Hematopoietic multipotent progenitor cell treated with erythropoietin and hydrocortisone succinate and interleukin-3 and kit ligand, for 15 days (in vitro differentiated cells): ENCODE measurements at places on chromosomes 12 and 14.

DNA sequence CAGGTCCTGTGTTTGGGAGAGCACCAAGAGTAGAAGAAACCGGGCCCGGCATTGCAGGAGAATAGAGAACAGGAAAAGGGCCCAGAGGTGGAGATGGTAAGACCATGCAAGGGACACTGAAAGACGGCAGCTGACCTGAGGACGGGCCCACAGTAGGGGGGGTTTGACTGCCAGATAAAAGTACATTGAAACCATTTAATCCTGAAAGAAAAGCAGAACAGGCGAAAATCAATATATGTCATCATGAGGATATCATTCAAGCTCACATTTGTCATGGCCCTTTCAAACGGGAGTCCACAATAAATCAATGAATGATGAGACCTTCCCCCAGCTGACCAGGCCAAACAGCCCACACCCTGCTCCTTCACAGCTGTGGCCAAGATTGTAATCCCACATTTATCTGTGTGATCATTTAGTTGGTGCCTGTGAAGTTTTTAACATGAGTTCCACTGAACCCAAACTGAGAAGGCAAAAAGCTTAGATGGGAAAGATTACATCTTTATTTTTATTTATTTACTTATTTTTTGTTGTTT lies 39.5 kb downstream of the E2F7 start:
- DNase-seq, result no peak

- DNase-seq, result peak; percentile 66
Observed at GRCh38 chr12:124884587-124885438, 21.1 kb upstream of the SCARB1 start.

DNA sequence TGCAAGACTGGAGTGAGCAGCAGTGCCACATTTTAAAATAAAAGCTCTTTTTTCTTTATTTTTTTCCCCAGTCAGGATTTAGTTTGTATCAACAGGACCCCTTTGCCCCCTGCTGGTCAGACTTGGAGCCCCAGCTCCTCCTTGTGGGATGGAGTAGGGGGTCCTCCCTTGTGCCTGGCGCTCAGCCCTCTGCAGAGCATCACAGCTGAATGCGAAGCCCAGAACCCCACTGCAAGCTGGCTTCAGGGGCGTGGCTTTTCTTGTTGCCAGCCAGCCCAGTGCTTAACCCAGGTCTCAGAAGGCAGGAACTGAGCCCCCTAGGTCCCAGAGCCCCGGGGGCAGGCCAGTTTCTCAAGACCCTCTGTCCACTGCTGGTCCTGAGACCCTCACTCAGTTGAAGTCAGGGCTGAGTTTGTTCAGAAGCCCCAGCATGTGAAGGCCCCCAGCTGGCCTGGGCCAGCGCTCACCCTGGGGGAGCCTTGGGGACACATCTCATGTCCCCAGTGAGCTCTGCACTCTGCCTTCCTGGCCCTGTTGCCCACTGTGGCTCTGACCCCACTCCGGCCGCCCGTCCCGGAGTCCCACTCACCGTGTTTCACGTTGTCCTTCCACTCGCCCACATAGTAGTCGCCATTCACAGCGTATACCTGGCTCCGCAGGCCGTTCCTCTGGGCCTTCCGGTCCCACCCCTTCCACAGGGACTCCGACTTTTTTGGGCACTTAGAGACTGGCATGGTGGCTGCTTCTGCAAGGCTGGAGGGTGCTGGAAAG lies 519 bp downstream of the MORN3 start:
- no peak for DNase-seq

- no peak for DNase-seq
Observed at GRCh38 chr14:69543341-69544115, 31.1 kb downstream of the CCDC177 start.

- DNase-seq, result no peak
Observed at GRCh38 chr12:123916729-123917128, 55.9 kb downstream of the CCDC92 start.

GRCh38 chr12:99658671-99659349 lies 11.3 kb downstream of the GARIN6 start:
- no peak for DNase-seq

DNA sequence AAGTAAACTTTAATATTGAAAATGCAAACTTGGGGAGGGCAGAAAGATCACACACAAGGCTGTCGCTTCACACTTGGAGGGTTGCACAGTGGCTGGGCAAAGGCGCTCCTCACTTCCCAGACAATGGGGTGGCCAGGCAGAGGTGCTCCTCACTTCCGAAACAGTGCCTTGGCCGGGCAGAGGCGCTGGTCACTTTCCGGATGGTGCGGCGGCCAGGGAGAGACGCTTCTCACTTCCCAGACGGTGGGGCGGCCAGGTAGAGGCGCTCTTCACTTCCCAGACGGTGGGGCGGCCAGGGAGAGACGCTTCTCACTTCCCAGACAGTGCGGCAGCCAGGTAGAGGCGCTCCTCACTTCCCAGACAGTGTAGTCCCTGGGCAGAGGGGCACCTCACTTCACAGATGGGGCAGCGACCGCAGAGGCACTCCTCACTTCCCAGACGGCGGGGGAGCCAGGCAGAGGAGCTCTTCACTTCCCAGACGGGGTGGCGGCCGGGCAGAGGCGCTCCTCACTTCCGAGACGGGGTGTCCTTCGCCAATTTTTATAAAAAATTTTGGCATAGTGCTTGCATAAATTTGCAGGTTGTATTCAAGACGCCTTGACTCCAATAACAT lies 140.8 kb upstream of the PZP start:
- no peak for DNase-seq

DNA sequence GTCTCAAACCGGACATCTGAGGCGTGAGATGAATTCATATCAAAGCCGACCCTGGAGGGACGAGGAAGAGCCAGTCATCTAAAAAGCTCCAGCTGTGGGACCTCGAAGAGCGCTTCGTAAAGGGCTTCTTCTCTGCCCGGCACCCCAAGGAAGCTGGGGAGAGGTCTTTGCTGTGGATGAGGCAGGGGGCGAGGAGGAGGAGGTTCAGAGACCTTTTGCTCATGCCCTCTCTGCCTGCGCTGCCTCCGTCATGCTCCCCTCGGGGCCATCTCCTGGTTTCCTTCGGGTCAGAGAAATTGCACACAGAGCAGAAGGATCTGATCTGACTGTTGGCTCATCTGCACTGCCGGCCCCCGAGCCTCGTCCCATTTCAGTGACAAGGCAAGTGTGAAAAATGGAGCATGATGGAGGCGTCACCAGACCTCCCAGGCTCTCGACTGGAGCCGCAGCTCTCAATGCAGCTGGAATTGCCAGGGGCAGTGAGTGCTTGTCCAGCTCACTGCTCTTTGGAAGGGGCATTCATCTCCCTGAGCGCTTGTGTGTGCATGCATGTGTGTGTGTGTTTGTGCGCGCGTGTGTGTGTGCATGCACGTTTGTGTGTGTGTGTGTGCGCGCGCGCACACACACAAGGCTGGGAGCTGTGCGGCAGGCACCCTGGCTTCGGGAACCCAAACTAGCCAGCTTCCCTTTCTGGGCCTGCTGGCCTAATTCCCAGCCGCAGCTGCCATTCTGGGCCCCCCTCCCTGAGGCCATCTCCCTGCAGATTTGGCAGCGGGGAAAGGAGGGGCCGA lies 9.2 kb downstream of the CABP1 start:
- DNase-seq, result no peak

DNA sequence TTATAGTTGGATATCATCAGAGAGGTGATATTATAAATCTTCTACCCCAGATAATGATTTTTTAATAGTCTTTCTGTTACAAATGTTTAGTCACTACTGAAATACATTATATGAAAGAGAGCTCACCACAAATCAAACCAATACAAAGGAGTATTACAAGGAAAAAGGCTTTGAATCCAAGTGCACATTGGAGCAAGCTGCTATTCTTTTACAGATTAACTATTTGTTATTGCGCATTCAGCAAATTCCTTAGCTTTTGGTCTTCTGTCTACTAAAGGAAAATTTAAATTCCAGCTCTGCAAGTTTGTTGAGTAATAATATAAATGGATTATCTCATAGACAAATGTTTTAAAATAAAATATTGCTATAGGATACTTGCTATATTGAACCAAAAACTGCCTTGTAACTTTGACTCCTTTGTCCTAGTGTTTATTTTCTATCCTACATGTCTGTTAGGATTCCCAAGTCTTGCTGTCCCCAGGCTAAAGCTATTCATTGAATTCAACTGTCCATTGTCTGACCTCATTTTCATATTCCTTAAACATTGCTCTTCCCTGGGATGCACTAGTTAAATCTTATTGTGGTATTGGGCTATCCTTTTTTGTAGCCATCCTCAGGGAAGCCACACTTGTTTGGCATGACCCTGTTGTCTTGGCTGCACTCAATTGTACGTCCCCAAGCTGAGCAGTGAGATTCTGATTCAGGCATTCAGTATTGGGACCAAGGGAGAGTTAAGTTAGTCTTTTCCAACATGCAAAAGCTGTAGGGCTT lies 41.5 kb downstream of the PDE3A start:
- DNase-seq, result no peak

DNA sequence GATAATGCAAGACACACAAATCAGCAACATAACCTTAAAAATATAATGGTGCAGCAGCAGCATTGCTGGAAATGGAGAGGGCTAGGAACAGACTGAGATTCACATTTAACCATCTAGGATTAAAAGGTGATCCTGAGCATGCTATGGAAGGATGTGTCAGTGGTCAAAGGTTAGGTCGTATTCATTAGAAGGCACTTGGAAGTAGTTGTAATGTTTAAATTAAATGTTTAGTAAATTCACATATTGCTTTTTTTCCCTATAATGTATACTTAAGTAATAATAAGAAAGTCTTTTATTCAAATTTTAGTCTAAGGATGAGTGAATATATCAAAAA lies 368.6 kb upstream of the PDE3A start:
- DNase-seq, result no peak

DNA sequence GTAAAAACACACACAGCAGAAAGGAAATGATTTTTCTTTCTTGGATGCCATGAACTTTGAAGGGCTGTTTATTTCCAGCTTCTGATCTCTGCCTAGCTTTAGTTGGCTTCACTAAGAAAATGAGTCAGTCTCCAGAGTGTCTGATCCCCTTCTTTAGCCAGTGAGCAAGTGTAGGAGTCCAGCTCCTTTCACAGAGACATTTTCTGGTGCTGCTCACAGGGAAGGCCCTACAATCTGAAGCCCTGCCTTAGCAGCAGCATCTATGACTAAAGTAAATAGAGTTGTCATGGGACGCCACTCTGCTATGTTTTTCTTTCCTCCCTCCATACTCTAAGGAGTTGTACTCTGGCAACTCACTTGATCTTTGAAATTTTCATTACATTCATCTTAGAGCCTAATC lies 103.5 kb downstream of the RPAP3 start:
- no peak for DNase-seq

- DNase-seq, result no peak
Observed at GRCh38 chr14:22821193-22822015, 6.2 kb upstream of the SLC7A7 start.

DNA sequence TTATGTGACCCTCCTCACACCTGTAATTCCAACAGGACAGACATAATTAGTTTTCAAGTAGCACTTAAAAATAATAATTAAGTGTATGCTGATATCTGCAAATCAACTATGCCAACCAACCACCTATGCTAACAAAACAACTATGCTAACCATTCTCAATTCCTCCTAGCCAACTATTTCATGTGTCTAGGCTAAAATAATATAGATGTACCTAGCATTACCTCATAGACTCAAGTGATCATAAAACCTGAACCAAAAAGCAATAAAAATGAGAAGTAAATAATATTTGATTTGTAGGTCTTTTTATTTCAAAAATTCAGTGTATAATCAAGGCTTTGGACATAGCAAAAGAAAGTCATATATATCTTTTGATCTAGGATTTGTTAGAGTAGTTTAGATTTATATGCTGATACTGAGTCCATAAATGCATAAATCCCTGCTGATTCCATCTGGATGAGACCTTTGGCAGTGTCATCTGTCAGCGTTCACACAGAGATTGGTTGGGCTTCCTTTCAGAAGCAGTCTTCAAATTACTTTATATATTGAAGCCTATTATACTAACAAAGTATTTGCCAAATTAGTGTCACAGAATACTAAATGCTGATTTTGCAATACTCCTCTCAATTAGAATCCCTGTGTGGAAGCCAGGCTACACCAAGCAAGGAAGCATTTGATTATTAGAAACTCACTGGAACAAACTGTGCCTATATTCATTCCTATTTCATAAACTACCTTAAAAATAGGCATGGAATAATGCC lies 101.4 kb upstream of the PPM1H start:
- no peak for DNase-seq

DNA sequence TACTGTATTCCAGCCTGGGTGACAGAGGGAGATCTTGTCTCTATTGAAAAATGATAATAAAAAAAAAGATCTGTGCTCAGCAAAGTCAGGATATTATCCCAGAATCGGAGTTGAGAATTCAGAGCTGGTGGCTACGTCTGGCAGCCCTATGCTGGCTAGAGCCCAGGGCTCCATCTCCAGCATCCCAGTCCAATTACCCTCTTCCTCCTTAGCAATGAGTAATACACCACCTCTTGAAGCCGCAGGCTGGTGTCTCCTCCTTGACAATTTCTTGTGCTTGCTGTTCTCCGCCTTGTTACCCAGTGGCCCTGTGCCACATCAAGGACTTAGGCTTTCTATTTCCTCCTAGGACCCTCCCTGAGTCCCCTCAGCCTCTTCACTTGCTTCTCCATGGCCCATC lies 38.4 kb upstream of the DDX11 start:
- no peak for DNase-seq

GRCh38 chr12:93689076-93689834 lies 12.1 kb downstream of the CRADD start:
- DNase-seq, result no peak

DNA sequence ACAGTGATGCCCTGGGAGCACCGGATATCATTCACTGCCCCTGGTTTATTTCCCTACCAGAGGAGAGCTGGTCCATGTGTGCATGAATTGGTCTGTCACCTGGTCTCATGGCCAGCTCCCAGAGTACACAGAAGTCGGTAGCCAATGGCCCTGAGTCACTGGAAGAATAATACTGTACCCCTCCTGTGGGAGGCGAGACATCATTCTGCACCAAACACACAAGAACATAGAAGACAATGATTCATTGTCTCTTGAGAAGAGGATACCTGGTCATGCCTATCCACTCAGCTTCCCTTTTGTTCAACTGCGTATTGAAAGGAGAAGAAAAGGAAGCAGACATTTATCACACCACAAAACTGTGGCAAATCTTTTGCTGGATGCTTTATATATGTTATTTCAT lies 216.2 kb downstream of the DPF3 start:
- DNase-seq, result no peak

- DNase-seq, result no peak
Observed at GRCh38 chr14:69208666-69209065, 17.4 kb downstream of the EXD2 start.

DNA sequence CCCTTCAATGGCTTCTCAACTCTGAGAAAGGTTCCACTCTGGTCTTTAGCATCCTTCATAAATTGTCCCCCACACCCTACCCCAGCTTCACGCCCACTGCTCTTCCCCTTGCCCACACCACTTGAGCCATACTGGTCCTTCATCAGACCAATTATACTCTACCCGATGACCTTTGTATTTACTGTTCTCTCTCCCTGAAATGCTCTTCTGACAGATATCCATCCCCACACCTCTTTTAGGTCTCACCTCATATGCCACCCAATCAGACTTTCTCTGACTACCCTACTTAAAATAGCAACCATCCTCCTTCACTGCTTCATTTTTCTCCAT lies 135.7 kb downstream of the MED13L start:
- no peak for DNase-seq

- no peak for DNase-seq
Observed at GRCh38 chr12:57952766-57953165, 11.4 kb downstream of the ATP23 start.
